PC-9 (cell line): ENCODE measurements at places on chromosomes 6 and 20. TPM values are rescaled to one million over a fixed set of nuclear protein-coding genes. Genes with fewer than 3 reads are reported as not detected.

Gene NRSN1
- total RNA-seq, result not detected in 2 replicates

Gene MYBL2
- total RNA-seq, result 124 and 152 TPM in 2 replicates

Gene PLEKHG1
- total RNA-seq, result 8.9 and 9.9 TPM in 2 replicates

Gene STX16
- 76.3 and 85.5 TPM in 2 replicates for total RNA-seq

Gene TRIM40
- total RNA-seq, result not detected in 2 replicates

Gene ALDH8A1
- total RNA-seq, result 0.83 and 1.1 TPM in 2 replicates
